ENCODE measurements at places on chromosomes 3 and 15.

- DNase-seq: no peak
Observed at GRCh38 chr3:148938936-148939335, 52.4 kb upstream of the GYG1 start.

DNA sequence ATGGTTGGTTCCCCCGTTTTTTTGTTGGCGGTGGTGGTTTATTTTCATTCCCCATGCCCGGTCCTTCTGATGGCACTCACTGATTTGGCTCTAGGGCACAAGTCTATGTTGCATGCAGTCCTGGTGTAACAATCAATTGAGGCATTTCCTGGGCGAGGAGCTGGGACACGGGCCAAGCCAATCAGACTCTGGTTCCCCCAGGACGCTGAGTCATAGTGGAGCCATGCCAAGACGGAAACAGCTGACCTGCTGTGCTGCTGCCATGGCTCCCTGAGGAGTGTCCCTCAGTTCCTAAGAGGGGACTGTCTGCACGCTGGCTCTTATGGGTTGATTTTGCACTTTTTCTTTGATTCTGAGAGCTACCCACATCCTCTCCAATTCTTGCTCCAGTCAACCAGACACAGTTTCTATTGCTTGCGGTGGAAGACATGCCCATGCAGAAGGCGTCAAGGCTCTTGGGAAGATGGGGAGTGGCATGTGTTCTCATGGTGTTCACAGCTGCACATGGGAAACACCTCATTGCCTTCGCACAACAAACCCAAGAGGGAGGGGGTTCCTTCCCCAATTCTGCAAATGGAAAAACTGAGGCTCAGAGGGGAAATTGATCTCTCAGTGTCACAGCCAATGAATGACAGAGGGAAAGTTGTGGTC lies 28.3 kb upstream of the ALDH1L1 start:
- no peak for DNase-seq

DNA sequence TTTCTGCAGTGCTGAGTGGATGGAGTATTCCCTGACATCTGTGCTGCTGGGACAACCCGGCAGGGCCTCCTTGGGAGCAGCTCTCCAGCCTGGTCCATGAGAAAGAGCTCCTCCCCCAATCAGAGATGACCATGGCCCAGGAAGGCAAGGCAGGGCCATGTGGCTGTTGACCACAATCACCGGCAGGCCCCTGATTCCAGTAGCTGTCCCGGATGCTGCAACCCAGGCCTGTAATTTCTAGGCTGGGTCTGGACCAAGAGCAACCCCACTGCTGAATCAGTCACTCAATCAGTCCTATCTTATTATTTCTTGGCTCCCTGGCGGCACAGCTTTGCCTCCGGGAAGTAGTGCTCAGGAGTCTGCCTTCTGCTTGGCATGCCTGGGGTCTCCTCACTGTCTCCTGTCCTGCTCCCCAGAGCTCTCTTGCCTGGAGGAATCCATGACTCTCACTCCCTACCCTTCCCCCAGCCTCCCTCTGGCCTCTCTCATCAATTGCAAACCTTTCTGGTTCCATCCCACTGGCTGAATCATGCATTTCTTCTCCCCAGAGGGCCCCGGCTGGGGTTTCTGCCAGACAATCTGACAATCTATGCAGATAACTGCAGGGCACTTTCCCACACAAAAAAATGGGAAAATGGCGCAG lies 32.6 kb upstream of the ITGA11 start:
- no peak for DNase-seq

GRCh38 chr15:95610945-95611344 lies 719.6 kb upstream of the NR2F2 start:
- no peak for DNase-seq

DNA sequence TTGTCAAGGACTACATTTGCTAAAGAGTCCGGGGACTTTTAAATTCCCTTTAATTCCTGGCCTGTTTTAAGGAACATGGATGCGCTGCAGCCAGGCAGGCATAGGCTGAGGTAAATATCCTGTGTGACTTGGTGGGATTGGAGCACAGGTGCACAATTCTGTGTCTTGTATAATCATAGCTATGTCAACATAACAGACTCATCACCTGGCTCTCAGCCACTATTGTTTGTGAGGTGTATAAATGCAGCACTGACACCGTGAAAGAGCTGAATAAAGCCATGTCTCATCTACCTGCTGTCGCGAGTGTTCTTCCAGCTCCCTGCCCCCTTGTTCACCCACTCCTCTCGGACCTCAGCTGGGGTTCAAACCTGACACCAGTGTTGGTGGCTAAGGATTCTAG lies 109.7 kb downstream of the MFSD1 start:
- DNase-seq: no peak

DNA sequence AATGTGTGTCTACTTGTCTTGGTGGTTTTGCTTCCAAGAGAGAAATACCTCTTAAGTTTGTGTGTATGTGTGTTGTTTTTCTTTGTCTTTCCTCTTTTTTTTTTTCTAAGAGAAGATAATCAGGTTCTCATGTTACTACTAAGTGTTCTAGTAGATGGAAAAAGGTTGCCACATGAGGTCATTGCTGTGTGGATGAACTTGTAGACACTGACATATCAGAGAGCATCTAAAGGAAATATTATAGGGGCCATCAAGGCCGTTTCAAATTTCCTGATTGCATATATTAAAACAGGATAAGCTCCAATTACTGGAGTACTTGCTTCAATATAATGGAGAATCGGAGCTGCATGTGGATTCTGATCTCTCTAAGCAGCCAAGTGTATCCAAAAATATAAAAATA lies 747.5 kb downstream of the NR2F2 start:
- DNase-seq: no peak

DNA sequence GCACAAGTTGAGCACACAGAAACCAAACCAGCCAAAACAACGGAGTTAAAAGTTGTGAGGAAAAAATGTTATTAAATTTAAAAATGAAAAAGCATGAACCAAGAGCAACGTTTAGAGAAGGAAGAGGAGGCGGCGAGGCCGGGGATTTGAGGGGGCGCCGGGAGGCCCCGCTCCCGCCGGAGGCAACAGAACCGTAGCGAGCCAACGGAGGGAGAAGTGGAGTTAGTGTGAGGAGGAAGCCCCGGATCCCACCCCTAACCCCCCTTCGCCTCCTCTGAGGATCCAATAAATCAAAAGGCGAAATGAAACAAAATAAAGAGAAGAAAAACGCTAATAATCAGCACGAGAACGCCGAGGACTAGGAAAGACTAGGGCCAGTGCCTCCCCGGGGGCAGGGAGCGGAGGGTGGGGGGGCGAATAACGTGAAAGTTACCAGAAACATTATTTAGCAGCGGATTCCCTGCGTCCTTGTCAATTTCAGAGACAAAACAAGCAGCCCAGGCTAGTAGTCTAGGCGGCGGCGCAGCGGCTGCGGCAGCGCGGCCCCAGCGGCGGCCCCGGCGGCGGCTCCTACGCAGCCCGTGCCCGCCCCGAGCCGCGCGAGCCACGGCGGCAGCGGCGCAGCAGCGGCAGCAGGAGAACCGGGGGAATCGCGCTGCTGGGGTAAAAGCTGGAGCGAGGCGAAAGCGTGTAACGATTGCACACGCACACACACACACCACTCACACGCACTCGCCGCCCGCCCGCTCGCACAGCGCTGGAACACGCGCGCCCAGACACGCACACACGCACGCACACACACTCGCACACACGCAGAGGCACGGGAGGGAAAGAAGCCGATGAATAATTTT lies 1.7 kb downstream of the MEIS2 start:
- no peak for DNase-seq

DNA sequence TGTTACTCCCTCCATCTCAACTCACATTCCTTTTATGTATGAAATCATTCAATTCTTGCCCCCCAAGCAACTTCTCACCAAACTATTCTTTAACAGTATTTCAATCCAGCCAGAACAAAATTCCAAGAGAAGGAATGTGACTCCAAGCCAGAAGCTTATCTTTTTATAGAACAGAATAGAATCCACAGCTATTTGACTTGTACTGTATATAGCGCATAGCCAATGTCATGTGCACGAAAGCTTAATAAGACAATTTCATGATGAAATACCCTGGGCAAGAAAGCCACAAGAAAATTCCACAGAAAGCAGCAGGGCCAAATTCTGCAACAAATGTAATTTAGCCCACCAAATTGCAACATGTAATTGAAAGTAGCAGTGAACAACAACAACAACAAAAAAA lies 127.6 kb upstream of the UBE2E2 start:
- no peak for DNase-seq

- DNase-seq: no peak
Observed at GRCh38 chr3:45551214-45552010, 43.1 kb upstream of the LIMD1 start.

GRCh38 chr3:90132197-90132596 lies 1024.8 kb downstream of the EPHA3 start:
- DNase-seq: no peak

GRCh38 chr15:64029110-64029509 lies 17.2 kb downstream of the DAPK2 start:
- DNase-seq: no peak

GRCh38 chr3:194571491-194572142 lies 61.6 kb downstream of the TMEM44 start:
- DNase-seq: no peak

GRCh38 chr3:30597131-30597768 lies 9.2 kb upstream of the TGFBR2 start:
- DNase-seq: no peak

- no peak for DNase-seq
Observed at GRCh38 chr15:85534031-85534430, 153.6 kb downstream of the AKAP13 start.

- DNase-seq: no peak
Observed at GRCh38 chr3:62421207-62421606, 47.9 kb upstream of the FEZF2 start.

- DNase-seq: no peak
Observed at GRCh38 chr15:47412136-47412535, 305.2 kb upstream of the SEMA6D start.

GRCh38 chr3:138705675-138706074 lies 97.1 kb downstream of the FAIM start:
- no peak for DNase-seq

DNA sequence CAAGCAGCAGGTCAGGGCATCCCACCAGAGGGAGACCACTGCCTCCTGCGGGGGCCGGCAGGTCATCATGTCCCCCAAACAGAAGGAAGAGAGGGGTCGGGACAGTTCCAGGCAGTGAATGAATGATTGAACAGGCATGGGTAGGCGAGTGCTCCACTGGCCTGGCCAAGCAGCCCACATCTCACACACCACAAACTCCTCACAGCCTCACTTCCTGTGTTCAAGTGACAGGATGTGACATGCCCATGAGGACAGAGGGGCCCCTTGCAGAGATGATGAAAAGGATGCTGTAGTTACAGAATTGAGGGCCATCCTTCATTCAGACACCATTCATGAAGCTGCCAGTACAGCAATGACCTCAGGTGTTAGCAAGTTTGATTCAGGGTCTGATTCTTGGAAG lies 3.7 kb downstream of the IQSEC1 start:
- DNase-seq: peak; percentile 16

GRCh38 chr15:83746231-83746630 lies 92.3 kb downstream of the ADAMTSL3 start:
- no peak for DNase-seq

DNA sequence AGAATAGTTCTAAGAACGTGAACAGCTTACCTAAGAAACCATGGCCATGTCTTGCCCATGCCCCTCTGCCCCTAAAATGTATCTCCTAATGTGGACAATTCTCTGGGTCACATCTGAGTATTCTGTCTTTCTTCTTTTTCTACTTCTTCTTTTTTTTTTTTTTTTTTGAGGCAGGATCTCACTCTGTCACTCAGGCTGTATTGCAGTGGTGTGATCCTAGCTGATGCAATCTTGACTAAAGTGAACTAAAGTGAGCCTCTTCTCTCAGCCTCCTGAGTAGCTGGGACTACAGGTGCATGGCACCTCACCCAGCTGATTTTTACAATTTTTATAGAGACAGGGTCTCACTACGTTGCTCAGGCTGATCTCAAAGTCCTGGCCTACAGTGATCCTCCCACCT lies 204.8 kb upstream of the ZPLD1 start:
- DNase-seq: no peak

DNA sequence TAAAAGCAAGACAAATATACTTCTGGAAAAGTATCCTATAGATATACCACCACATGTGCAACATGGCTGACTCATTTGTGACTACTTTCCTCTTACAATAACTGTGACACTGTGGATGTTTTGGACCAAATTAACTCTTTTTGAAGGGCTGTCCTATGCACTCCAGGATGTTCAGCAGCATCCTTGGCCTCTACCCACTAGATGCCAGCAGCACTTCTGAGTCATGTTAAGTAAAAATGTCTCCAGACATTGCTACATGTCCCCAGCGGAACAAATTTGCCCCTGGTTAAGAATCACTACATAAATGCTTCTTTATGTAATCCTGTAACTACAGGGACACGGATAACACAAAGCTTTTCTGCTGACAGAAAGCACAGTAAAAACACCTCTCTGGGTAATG lies 32.0 kb downstream of the RUVBL1 start:
- DNase-seq: no peak

GRCh38 chr15:98292442-98293240 lies 332.1 kb downstream of the ARRDC4 start:
- DNase-seq: no peak

DNA sequence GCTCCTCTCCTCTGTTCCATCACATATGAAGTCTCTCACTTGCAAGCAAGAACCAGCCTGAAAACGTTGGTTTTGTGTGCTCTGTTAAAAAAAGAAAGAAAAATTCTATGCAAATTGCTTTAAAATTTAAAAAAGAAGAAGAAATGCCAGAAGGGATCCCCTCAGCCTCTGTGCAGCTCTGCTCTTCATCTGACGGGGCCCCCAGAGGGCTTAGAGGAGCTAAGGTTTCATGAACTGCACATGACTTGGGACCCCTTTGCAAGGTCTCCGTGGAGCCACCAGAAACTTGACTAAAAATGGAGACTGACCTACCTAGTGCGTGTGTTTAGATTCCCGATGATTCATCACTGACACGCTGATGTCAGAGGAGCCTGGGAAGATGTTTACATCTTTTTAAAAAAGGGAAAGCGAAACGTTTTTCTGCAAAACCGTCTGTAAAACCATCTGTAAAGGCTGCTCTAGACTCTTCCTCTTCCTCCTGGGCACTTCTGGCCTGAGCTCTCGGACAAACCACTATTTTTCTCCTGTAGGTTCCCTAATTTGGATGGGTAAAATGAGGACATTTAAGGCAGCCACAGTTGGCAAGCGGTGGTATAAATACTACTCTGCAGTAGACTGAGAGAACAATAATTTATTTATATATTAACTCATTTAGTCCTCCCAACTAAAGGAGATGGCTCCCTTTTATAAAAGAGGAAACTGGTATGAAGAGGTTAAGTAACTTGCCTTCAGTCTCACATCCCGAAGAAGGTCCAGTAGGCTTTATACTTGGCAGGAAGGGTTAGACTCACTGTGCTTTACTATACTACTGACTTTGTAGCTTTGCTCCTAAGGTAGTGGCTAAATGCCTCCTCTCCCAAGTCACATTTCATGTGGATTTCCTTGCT lies 67.2 kb upstream of the POLG start:
- no peak for DNase-seq

DNA sequence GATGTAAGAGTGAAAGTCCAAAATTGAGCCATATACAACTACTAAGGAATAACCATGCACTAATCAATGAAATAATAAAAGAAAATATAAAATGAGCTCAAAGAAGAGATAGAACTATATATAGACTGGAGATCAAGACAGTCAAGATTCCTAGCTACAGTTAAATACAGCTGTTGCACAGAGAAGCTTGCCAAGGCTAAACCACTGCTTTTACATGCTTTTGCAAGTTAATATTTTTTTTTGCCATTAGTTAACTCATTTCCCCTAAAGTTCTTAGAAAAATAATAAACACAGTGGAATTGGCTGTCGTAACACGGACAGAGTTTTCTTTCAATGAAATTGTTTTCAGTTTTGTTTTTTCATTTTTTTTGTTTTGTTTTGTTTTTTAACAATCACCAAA lies 123.0 kb downstream of the VGLL3 start:
- DNase-seq: no peak

Measured in activated T-cell treated with anti-CD3 and anti-CD28 coated beads for 1 hour (primary cell).